CD4-positive, alpha-beta T cell treated with Interleukin-17A for 1 hour (primary cell): ENCODE measurements at places on chromosomes 13 and 19.

DNA sequence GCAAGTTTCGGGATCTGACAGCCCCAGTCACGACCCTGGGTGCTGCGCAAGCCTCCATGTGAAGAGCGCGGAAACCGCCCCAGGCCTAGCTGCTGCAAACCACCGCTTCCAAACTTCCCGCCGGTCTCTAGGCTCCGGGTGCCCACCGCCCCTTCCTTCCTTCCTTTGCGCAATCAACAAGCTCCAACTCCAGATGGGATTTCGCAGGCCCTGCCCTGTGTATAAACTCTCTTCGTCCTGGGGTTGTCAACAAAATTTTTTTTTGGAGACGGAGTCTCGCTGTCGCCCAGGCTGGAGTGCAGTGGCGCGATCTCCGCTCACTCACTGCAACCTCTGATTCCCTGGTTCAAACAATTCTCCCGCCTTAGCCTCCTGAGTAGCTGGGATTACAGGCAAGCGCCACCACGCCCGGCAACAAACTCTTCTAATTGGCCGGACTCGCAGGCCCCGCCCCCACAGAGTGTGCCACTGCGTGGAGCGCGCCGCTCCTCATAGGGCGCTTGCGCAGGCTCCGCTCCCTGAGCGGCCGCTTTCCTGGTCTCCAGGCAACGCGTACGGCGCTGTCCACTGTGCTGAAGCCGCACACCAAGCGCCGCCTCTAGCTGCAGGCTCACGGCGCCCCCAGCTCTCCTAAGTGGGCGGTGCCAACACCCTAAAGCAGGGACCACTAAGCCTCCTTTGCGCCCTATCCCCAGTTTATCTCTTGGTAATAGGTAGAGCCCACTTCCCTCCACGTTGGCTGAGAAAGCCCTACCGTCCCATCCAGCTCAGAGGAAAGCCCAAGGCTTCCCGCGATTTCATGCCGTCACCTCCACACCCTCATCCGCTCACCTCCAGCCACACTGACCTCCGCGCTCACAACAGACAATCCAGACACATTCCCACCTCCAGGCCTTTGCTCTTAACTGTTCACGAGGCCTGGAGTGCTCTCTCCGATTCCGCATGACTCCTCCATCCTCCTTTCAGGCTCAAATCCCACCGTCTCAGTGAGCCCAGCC lies 5.5 kb upstream of the QTRT1 start:
- DNase-seq: peak; percentile 91

GRCh38 chr13:110574161-110574560 lies 12.6 kb upstream of the RAB20 start:
- no peak for DNase-seq

DNA sequence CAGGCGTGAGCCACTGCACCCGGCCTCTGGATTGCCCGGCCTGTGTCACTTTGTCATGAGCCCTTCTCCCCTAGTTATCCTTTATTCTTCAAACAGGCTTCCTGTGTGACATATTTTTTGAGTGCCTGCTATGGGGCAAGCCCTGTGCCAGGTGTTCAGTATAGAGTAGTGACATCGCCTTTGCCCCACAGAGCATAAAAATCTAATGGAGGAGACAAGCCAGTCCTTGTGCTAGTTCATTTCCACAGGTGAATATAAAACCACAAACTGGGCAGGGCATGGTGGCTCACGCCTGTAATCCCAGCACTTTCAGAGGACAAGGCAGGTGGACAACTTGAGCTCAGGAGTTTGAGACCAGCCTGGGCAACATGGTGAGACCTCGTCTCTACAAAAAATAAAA lies 43.2 kb downstream of the BBC3 start:
- no peak for DNase-seq

GRCh38 chr19:48681127-48681470 lies 8.3 kb upstream of the NTN5 start:
- no peak for DNase-seq

DNA sequence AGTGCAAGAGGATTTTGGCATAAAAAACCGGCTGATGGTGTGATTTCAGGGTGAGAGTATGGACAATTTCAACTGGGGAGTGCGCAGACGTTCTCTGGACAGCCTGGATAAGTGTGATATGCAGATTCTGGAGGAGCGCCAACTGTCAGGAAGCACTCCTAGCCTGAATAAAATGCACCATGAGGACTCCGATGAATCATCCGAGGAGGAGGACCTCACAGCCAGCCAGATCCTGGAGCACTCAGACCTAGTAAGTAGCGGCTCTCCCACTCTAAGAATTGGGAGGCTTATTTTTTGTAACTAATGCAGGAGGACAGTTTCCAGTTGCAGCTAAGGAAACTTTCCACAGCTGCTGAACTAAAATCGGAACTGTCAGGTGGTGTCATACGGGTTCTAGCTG lies 53.6 kb downstream of the ZAR1L start:
- DNase-seq: no peak

DNA sequence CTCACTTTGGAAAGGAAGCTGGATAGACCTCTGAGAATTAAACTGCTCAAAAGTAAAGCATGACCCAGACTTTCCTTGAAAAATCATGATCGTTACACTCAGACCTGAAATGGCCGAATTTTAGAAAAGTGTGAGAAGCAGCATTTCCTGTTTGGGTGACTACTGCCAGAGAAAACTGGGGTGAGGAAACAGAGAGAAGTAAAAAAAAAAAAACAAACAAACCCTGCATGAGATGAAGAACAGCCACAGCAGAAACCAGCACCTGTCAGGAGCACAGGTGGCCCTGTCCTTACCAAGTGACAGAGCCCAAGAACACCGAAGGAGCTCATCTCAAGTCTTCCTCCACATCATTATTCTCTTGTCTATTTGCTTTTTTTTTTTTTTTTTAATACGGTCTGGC lies 12.0 kb upstream of the ADPRHL1 start:
- no peak for DNase-seq
